ENCODE measurements at places on chromosomes 2 and 18. TPM values are rescaled to one million over a fixed set of nuclear protein-coding genes. Genes with fewer than 3 reads are reported as not detected.

The UGT1A4 gene
- total RNA-seq, result not detected

The MLPH gene
- total RNA-seq, result not detected

The SERPINB12 gene
- not detected for total RNA-seq

DNA sequence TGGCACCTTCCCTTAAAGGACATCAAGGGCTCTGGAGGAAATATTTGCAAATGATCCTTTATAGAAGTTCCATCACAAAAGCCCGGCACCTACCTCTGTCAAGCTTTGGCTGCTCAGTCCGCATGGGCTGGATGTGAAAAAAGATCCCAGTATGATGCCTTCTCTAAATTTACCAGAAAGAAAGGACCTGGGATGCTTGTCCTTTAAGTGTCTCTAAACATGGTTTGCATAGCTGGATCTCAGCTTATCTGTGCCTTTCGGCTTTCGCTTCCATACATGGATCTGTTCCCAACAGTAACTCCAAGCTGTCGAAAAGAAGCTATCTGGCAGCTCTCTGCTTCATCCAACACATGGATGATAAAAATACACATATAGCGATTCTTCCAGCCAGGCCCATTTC lies 60.4 kb upstream of the SLC8A1 start:
- peak; percentile 3 for DNase-seq

DNA sequence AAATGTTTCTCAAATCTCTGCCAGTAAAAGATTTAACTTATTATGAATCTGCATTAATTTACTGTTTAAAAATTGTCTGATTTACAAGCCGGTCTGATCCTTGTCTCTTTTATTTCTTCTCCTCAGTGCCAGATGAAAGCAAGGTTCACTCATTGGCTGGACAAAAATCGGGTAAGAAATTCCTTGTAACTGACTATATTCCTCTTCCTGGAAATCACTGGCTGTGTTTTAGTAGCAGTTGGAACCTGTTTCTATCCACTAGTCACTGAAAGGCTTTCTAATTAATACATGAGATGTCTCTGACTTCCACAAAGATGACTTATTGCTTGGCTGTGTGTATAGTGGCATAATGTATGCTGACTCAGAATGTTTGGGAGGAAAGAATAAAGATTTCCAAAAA lies 436.6 kb upstream of the NRP2 start:
- no peak for DNase-seq

DNA sequence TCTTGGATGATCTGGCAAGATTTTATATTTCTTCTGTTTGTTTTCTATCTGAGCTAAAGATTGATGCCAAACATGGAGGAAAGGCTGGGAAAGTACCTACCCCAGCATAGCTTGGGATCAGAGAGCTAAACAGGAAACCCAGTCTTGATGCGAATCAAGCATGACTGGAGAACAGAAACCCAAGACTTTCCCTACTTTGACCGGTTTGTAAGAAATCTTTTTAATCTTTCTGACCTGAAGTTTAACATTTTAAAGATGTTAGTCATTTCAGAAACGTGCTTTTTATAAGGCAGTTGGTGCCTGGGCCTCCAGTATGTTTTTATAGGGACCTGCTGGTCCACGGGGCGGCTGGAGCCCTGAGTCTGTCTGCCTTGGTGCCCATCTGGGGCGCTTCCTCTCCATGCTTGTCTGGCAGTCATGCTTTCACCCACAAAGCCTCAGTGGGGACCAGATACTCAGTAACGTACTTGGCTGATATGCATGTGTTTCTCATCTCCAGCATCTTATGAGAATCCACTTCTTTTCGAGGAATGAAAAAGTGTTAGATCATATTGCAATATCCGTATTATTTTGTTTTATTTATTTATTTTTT lies 266.5 kb downstream of the PTGR3 start:
- DNase-seq, result no peak

DNA sequence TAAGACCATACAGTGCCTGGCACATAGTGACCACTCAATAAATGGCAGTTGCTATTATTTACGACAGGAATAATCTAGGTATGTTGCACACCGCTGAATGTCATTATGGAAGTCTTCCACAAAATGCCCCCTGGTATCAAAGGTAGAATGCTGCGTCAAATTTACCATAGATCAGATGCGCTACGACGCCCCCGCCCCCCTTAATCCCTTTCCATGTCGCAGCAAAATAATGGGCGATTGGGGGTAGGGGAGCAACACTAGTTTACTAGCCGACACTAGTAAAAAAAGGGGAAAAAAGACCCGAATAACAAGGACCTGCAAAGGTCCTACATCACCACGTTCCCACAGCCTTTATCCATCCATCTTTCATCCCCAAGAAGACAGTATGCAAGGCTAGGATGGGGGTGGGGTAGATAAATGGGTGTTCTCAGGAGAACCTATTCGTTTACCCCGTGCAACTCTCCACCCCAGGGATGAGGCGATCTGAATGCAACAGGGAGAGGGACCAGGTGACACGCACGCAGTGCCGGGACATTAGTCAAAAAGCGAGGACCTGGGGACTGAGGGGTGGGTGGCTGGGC lies 455 bp downstream of the PREPL start:
- DNase-seq, result no peak

GRCh38 chr18:46480226-46480625 lies 176.8 kb downstream of the LOXHD1 start:
- no peak for DNase-seq

Measured in dorsolateral prefrontal cortex (tissue), 122 donors.